Activated B cell treated with CpG ODN at 0.5 μM for 24 hours (primary cell): ENCODE measurements at places on chromosomes 12 and 14. TPM values are rescaled to one million over a fixed set of nuclear protein-coding genes. Genes with fewer than 3 reads are reported as not detected.

The HCFC2 gene
- 7.4 and 11.2 TPM in 2 replicates for total RNA-seq

The SMCO2 gene
- not detected in 2 replicates for total RNA-seq

The LAG3 gene
- 0.12 TPM in 1 of 2 replicates, not detected in the other for total RNA-seq

GRCh38 chr14:30440961-30441360 lies 118.0 kb upstream of the G2E3 start:
- H3K4me1 ChIP-seq, result no peaks in the 10 kb centered on the region
- H3K36me3 ChIP-seq, result no peaks in the 10 kb centered on the region
- no peak overlapping the region for H3K27ac ChIP-seq
- no peak overlapping the region for H3K4me3 ChIP-seq

GRCh38 chr12:42474391-42474790 lies 115.2 kb downstream of the PRICKLE1 start:
- H3K4me3 ChIP-seq, result no peak overlapping the region
- no peaks in the 10 kb centered on the region for H3K27me3 ChIP-seq
- peaks cover 9% of the 10 kb centered on the region for H3K36me3 ChIP-seq
- H3K27ac ChIP-seq, result peak overlapping the region; percentile 68
